Fibroblast of skin of left quadriceps (primary cell): ENCODE measurements at places on chromosomes 5 and 9.

DNA sequence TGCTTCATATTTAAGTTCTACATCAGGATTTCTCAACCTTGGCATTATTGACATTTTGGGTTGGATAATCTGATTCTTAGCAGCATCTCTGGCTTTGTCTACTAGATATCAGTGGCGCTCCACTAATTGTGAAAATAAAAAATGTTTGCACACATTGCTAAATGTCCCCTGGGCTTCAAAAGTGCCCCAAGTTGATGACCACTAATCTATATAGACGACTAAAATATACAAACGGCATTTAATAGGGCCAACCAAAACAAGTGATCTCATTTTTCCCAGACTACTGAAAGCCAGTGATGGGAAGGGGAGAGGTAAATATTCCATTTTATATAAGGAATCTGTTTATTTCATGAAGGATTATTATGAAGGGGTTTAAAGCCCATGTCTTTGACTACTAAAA lies 118.6 kb downstream of the HOMER1 start:
- DNase-seq, result no peak

GRCh38 chr5:73201547-73202513 lies 28.8 kb downstream of the TMEM174 start:
- DNase-seq, result no peak

DNA sequence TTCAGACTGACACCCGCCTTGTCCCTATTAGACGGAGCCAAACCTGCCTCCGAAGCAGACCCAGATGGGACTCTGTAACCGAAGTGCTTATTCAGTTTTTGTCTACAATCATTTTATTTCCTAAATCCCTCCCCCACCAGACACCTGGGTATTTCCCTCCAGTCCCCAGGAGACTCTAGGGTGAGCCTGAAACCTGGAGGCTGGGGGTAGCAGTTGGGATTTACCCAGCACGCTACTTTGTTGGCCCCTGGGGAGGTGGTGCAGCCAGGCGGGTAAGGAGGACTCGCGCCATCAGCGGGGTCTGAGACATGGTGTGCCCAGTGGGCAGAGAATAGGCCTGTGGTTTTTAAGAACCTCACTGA lies 1.3 kb upstream of the LHX2 start:
- DNase-seq, result no peak

- no peak for DNase-seq
Observed at GRCh38 chr5:17219006-17219422, 1.6 kb downstream of the BASP1 start.

GRCh38 chr9:15304632-15305031 lies 2.4 kb downstream of the TTC39B start:
- no peak for DNase-seq

GRCh38 chr5:67243349-67243748 lies 46.8 kb upstream of the CD180 start:
- DNase-seq, result no peak

DNA sequence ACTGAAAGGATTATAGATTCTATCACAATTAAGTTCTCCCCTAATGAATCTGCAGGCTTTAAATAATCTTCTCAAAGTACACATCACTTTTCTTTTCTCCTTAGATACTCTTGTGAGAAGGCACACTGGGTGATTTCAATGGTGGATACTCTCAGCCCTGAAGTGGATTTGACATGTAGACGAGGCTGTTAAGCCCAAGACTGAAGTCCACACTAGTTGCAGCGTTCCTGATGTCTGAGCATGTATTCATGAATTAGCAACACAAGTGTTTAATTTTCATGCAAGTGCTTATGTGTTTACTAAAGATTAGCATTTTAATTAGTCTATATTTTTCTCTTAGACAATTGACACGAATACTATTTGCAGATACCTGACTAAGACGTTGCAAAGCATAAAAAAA lies 218.9 kb downstream of the TMEM161B start:
- no peak for DNase-seq

GRCh38 chr9:114611516-114612271 lies 603 bp downstream of the TMEM268 start:
- peak; percentile 35 for DNase-seq

DNA sequence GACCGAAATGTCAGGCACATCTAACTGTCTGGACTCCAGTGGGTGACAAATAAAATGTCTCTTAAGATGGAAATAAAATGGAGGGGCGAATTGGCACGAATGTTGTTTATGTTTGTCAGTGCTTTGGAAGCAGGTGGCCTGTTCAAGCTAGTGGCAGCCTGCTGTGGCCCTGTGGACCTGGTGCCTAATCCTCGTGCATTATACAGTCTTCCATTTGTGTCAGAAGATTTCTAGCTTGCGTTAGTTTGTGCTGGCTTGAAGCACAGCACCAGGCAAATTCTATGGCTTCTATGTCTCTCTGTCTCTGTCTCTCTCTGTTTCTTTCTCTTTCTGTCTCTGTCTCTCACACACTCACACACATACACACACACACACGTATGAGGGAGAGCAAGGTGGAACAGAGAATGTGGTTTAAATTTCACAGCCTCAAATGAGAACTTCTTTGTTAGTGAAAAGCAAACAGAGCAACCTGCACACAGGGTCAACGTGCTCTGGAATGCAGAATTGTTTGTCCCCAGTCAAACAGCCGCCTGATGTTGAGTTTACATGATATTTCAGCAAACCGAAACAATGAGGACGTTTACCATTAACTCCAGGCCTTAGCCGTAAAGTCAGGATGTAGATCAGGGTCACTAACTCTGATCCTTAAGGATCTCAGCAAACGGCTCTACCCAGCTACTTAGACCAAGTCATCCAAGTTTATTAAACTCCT lies 39.0 kb upstream of the CD180 start:
- DNase-seq, result no peak
